ENCODE measurements at places on chromosomes 7 and 10.

GRCh38 chr7:155733582-155734444 lies 78.5 kb downstream of the SHH start:
- no peak for DNase-seq

DNA sequence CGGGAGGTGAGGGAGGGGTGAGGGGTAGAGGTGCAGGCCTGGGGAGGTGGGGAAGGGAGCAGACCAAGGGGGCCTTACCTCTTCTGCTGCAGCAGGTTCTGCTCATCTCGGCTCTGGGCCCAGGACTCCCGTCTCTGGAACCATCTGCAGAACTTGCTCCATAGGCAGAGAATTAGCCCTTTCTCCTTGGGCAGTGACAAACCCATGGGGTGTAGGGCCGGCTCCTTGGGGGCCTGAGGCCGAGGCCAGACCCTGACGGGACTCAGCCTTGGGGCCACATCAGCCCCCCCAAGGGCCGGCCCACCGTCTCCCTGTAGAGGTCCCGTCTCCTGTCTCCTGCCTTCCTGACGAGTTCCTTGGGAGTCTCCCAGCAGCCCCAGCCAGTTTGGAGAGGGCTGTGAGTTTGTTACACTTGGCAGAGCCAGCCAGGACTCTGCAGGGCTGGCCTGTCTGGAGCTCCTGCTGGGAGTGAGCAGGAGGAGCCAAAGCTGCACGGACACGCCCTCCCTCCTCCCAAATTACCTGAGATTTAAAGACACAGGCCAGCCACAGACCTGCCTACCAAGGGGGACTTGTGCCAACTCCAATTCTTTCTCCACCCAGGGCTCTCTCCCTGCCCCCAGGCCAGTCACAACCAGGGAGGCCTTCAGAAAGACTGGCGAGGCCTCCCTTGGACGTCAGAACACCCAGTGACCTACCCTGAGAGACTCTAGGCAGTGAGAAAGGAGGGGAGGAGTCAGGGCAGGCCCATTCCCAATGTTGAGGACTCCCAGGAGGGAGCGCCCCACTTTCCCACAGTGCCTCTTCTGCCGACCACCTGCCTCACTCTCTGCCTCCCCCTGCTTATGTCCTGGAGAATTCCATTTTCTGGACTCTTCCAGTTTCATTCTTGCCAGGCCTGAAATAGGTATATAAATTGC lies at the start of gene TRPV6:
Gene TRPV6, minus strand, starts transcription at position 435 of the 920 bp plus-strand sequence.
- no peak for DNase-seq

GRCh38 chr10:95655571-95656290 lies 780 bp downstream of the ALDH18A1 start:
- peak; percentile 73 for DNase-seq

DNA sequence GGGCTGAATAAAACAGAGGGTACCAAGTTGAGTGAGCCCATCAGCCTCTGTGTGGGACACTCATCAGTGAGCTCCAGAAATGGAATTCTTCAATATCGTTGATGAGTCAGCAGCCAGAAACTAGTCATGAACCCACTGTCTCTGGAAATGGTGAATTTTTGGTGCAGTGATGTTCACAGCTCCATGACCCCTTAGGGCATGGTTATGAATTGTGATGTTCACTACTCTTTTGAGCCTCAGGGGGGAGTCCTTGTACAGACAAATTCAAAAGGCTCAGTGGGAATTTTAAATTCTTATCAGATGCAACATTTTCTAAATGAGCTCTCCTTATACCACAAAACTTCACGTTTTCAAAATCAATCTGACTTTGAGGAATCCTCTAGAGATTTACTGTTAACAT lies 335.7 kb downstream of the PHTF2 start:
- DNase-seq = peak; percentile 81

DNA sequence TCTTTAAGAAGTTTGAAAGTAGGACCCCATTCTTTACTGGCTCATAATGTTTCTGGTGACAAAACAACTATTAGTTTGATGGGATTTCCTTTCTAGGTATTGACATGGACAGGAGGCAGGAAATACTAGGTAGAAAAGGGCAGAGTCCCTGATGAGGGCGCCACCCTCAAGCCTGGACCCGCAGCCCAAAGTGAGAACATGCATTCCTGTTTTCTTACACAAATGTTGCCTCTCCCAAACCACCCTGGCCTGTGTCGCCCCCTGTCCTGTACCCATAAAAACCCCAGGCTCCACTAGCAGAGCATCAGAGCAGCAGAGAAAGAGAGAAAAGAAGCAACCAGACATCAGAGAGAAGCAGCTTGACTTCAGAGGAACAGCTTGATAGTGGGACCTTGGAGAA lies 1055.2 kb upstream of the POT1 start:
- no peak for DNase-seq

- no peak for DNase-seq
These were observed 124.8 kb downstream of the TCERG1L start for GRCh38 chr10:131186547-131187253.

- DNase-seq = no peak
These were observed 150.4 kb downstream of the CXCL12 start for GRCh38 chr10:44234483-44234875.

DNA sequence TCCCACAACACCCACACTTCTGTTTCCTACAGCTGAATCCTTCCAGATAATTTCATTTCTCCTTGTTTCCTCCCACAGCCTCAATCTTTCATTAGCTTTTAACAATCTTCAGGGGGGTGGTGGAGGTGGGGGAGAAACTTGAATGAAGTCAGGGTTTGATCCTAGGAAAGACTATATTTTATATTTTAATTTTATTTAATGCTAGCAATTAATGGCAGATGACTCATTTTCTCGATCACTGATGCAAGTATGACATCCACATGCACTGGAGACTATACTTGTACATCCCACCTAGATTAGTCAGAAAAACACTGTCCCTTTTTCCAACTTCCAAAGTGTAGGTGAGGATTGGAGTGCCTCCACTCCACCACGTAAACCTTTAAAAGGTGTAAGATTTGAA lies 1181.3 kb upstream of the AUTS2 start:
- DNase-seq = no peak

DNA sequence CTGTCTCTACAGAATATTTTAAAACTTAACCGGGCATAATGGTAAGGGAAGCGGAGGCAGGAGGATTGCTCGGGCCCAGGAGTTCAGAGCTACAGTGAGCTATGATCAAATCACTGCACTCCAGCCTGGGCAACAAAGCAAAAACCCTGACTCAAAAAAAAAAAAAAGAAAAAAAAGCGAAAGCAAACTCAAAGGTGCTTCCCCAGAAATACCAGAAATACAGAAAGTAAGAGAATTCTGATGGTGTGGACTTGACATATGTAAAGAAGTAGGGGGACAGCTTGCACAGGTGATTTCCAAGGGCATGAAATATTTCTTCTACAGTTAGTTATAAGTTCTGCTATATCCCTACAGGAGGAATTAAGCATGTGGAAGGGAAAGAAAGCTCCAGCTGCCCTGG lies 69.7 kb upstream of the APBB1IP start:
- DNase-seq = no peak

GRCh38 chr10:76436981-76437380 lies 1005.6 kb downstream of the LRMDA start:
- no peak for DNase-seq

- DNase-seq = no peak
These were observed 19.8 kb upstream of the CCDC7 start for GRCh38 chr10:32426186-32426585.

- DNase-seq = no peak
These were observed 11.4 kb upstream of the KPNA7 start for GRCh38 chr7:99219185-99219767.

DNA sequence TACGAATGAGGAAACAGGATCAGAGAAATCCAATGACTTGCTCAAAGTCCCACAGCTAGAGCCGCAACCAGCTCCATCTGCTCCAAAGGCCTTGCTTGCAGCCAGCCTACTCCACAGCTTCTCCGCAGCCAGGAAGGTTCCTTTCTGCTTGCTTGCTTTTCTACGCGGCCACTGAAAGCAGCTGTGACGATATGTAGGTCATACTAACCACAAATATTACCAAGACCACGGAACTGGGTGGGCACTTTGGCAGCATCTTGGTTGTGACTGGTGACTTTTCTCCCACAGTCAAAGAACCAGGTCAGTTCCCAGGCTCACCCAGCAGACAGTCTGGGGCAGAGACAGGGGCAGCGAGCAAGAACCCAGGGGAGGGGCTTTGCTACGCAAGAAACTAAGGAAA lies 86.4 kb downstream of the FAM53B start:
- DNase-seq = no peak

DNA sequence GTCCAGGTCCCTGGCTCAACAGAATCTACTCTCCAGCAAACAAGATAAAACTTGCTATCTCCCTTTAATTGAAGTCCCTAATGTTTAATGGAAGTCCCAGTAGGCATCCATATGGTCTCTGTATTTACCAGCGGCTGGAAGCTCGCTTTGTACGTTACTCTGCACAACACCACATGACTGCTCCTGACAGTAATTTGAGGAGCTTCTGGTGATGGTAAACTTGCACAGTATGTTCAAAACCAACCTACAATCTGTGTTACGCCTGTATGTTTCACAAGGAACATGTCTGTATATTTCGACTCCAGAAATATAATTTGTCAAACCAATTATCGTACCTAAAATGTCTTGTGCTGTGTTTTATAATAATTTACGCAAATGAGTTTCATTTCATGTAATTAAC lies 4.4 kb upstream of the TECPR1 start:
- no peak for DNase-seq

DNA sequence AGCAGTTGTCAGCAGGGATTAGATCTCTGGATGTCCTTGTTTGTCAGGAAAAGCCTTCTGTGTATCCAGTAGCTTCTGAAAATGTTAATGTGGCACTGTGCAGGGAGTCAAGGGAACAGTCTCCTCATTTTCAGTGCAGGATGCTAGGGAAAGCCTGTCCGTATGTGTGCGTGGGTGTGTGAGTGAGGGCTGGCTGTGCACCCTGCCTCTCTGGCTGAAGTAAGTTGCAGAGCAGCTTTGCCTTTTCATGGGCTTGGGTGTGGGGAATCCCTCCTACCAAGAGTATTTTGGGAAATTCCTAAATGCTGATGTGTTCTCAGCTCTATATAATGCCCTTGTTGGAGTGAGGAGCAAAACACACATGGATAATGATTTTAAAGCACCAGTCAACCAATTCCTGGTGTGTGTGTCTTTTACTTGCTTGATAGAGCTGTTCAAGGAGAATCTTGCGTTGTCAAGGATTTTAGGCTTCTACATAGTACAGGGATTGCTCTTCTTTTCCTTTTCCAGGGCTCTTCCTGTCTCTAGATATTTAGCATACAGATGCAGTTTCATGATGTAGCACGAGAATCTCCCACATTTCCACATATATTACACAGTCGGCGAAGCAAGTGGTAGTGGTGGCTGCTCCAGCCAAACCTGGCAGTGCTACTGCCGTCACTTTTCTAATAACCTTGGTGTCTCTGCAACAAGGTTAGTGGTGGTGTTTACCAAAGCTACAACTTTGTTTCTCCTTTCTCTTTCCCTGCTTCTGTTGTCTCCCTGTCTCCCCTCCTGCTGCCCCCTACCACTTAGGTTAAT lies 92.8 kb downstream of the MCU start:
- no peak for DNase-seq

DNA sequence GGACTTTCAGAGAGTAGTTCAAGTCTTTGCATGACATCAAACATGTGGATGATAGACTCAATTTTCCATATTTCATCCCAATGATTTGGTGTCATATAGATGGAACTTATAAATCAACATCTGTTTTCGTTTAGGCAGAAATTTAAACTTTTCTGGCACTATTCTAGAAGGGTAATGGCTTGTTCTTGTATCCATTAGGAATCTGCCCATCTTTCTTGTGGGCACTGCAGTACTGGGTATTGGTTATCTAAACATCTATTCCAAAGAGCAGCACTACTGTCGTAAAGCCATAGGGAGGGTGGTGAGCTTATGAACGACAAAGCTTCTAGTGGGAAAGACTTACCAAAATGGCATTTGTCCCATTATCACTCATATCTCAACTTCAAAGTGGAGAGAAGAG lies 273.5 kb downstream of the TWIST1 start:
- DNase-seq = no peak

Data from OCI-M1 (cell line).